Caco-2 (cell line): ENCODE measurements at places on chromosomes 6 and 20.

DNA sequence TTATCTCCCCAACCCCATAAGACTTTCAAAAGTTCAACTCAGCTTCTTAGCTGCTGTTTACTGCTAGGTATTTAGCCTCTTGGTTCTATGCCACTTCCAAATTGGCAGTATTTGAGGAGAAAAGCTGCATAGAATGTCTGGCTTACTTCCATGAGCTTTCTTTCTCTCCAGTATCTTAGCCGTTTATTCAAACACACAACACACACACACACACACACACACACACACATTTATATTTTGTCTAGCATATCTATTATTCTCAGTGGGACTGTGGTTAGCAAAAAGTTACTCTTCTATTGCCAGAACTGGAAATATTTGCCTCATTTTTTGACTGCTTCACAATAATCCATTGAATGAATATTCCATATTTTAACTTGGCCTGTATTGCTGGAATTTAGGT is 634.2 kb upstream of the IMPG1 start:
- no peak for DNase-seq

GRCh38 chr6:94698773-94699172 is 878.6 kb upstream of the MANEA start:
- no peak for DNase-seq

GRCh38 chr20:45011108-45011526 is 44.8 kb downstream of the STK4 start:
- peak; percentile 70 for DNase-seq

GRCh38 chr20:5557123-5557522 is 193.1 kb upstream of the SHLD1 start:
- DNase-seq = peak; percentile 72

DNA sequence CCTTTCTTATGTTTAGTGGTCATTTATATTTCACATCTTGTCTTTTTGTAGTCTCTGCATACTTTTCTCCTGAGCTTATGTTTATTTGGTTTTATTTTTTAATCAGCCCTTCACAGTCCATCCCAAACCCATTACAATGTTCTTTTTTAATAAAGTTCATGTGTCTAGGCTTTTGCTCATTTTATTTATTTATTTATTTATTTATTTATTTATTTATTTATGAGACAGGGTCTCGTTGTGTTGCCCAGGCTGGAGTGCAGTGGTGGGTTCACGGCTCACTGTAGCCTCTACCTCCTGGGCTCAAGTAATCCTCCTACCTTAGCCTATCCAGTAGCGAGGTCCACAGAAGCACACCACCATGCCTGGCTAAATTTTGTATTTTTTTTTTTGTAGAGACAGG is 3.1 kb downstream of the COQ3 start:
- no peak for DNase-seq

GRCh38 chr6:2111162-2111677 is 134.2 kb downstream of the GMDS start:
- no peak for DNase-seq

GRCh38 chr6:8750627-8751026 is 315.3 kb upstream of the SLC35B3 start:
- DNase-seq = no peak

DNA sequence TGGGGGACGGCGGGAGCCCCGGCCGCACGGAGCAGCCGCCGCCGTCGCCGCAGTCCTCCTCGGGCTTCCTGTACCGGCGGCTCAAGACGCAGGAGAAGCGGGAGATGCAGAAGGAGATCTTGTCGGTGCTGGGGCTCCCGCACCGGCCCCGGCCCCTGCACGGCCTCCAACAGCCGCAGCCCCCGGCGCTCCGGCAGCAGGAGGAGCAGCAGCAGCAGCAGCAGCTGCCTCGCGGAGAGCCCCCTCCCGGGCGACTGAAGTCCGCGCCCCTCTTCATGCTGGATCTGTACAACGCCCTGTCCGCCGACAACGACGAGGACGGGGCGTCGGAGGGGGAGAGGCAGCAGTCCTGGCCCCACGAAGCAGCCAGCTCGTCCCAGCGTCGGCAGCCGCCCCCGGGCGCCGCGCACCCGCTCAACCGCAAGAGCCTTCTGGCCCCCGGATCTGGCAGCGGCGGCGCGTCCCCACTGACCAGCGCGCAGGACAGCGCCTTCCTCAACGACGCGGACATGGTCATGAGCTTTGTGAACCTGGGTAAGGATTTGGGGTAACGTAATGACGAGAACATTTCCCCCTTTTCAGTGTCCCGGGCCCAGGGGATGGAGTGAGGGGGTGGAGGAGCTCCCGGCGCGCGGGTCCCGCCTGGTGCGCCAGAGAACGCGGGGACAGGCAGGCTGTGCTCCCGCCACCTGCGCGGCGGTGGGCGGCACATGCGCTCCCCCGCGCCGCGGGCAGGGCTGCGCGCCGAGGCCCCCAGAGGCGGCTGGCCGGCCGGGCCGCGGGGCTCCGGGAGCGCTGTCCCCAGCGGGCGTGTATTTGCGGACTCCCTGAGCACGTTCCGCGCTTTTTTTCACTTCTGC is 1.4 kb downstream of the BMP6 start:
- peak; percentile 20 for DNase-seq

- DNase-seq = no peak
These were observed 432.8 kb downstream of the CD83 start for GRCh38 chr6:14550410-14550809.

- no peak for DNase-seq
These were observed 2.0 kb upstream of the FOXC1 start for GRCh38 chr6:1607516-1608221.
